ENCODE measurements at places on chromosomes 6 and 20. TPM values are rescaled to one million over a fixed set of nuclear protein-coding genes. Genes with fewer than 3 reads are reported as not detected.

PRR18 gene
- not detected for total RNA-seq

FNDC11 gene
- 0.26 TPM for total RNA-seq

C6orf163 gene
- 1.5 TPM for total RNA-seq

SIM1 gene
- not detected for total RNA-seq

ARFGEF3 gene
- 0.08 TPM for total RNA-seq

C20orf144 gene
- total RNA-seq: 0.16 TPM

NAA20 gene
- total RNA-seq: 55.8 TPM
